ENCODE measurements at places on chromosomes 12 and 14. TPM values are rescaled to one million over a fixed set of nuclear protein-coding genes. Genes with fewer than 3 reads are reported as not detected.

- peak; percentile 92 for DNase-seq
Observed at GRCh38 chr12:25276199-25276937, 25.6 kb upstream of the KRAS start.

GRCh38 chr14:53461858-53462257 lies 308.7 kb upstream of the DDHD1 start:
- no peak for DNase-seq

DNA sequence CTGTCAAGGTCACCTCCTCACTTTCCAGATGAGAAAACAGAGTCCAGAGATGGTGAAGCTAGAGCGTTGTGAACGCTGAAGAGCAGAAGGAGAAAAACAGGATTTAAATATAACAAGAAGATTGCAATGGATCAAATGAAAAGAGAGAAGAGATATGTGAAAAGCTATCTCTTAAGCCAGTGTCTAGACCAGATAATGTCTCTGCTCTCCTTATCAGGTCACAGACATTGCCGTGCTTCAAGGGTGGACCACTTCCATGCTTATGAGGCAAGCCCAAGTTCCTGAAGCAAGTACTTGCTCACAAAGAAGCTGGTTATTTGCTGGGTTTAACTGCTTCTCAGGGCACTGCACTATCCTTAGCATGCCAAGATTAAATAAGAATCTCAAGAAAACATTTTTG lies 31.6 kb upstream of the FRS2 start:
- DNase-seq, result no peak

GRCh38 chr14:90536092-90536491 lies 139.3 kb downstream of the CALM1 start:
- no peak for DNase-seq

GPR162 gene
- 0.16 TPM for total RNA-seq

MFAP5 gene
- 2.3 TPM for total RNA-seq

GRCh38 chr14:68473794-68474193 lies 319.1 kb downstream of the ZFP36L1 start:
- DNase-seq, result no peak

KRT79 gene
- total RNA-seq, result 1.1 TPM

- DNase-seq, result no peak
Observed at GRCh38 chr12:75848431-75848925, 183.1 kb downstream of the PHLDA1 start.

BATF gene
- total RNA-seq, result not detected

GRCh38 chr14:67533754-67534085 lies 630 bp downstream of the PLEKHH1 start:
- DNase-seq, result no peak

DNA sequence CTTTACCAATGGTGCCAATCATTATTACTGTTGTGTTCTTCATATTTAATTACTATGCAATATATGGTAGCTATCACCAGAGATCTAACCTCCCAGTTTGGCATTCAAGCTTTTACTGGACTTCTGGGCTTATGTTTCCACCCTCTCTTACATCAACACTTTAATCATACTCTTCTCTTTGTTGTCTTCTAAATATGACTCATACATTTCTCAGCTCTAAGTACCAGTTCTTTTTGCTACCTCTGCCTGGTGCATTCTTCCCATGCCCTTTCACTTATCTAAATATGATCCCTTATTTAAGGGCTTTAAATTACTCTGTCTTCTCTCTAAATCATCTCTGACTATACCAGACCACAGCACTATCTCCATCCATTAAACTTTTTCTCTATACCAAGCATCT lies 246.1 kb upstream of the CCDC196 start:
- no peak for DNase-seq

GRCh38 chr12:90360300-90360699 lies 594.7 kb downstream of the CCER1 start:
- DNase-seq, result no peak

DNA sequence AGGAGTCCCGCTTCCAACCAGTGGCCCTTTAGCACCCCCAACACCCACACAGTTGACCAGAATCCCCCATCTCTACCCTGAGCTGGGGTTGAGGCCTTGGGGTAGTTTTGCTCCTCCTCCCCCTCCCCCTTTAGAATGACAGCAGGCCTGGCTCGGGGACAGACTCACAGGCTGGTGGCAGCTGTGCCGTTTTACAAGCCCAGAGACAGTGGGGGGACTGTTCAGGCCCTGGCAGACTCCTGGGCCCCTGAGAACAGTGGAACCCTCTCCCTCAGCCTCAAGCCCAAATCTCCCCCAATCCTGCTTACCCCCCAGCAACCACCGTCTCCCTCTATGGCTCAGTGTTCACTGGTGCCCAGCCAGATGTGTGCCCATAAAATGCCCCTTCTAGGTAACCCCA lies 10.1 kb downstream of the TMEM119 start:
- no peak for DNase-seq

GRCh38 chr12:22215467-22216253 lies 118.8 kb downstream of the ST8SIA1 start:
- DNase-seq, result no peak

TPPP2 gene
- total RNA-seq, result not detected

- DNase-seq, result no peak
Observed at GRCh38 chr14:44180975-44181374, 326.1 kb downstream of the FSCB start.

- DNase-seq, result peak; percentile 37
Observed at GRCh38 chr12:75446857-75447256, 33.7 kb upstream of the GLIPR1 start.

DNA sequence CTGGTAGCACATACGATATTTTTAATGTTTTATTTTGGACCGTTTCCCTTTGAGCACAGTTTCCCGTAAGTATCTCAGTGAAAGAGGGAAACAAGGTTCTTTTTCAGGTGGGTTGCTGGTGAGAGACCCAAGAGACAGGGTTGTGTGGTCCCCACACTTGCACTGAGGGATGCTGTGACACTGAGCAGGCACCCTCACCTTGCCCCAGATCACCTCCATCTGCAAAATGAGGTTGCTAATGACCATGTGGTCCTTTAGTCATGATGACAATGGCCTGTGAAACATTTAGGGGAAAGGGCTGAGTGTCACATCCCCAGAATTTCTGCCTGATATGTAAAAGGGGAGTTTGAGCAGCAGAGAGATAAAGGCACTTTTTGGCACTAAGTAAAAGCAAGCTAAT lies 4.3 kb downstream of the CCND2 start:
- DNase-seq, result no peak

KCNC2 gene
- not detected for total RNA-seq

CFAP54 gene
- total RNA-seq, result not detected

MYO1H gene
- total RNA-seq, result not detected

MIPOL1 gene
- 23.7 TPM for total RNA-seq

ENDOU gene
- not detected for total RNA-seq

DNA sequence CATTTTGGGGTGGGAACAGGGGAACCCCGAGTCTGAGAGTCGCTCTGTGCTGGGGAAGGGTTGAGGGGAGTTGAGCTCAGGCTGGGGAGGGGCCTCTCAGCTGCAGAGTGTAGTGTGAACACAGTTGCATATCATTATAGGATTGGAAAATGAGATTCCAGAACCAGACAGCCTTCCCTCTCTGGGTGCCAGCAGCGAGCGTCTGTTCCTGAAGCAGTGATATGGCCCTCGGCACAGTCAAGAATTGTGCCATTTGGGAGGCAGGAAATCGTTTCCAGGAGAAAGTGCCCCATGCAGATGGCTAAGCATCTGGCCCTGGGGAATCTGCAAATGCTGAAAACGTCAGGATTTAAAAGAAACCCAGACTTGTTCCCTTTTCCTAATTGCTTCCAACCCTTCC lies 70.4 kb upstream of the SFSWAP start:
- no peak for DNase-seq

- no peak for DNase-seq
Observed at GRCh38 chr14:96445844-96446710, 54.1 kb downstream of the AK7 start.

NACA gene
- 1,148 TPM for total RNA-seq

- no peak for DNase-seq
Observed at GRCh38 chr12:3973973-3974644, 100.9 kb upstream of the PARP11 start.

- DNase-seq, result no peak
Observed at GRCh38 chr14:94561656-94562010, 391 bp downstream of the SERPINA4 start.

- DNase-seq, result no peak
Observed at GRCh38 chr12:127078577-127079350, 1188.2 kb upstream of the TMEM132C start.

TTC9 gene
- total RNA-seq, result 0.38 TPM

DNA sequence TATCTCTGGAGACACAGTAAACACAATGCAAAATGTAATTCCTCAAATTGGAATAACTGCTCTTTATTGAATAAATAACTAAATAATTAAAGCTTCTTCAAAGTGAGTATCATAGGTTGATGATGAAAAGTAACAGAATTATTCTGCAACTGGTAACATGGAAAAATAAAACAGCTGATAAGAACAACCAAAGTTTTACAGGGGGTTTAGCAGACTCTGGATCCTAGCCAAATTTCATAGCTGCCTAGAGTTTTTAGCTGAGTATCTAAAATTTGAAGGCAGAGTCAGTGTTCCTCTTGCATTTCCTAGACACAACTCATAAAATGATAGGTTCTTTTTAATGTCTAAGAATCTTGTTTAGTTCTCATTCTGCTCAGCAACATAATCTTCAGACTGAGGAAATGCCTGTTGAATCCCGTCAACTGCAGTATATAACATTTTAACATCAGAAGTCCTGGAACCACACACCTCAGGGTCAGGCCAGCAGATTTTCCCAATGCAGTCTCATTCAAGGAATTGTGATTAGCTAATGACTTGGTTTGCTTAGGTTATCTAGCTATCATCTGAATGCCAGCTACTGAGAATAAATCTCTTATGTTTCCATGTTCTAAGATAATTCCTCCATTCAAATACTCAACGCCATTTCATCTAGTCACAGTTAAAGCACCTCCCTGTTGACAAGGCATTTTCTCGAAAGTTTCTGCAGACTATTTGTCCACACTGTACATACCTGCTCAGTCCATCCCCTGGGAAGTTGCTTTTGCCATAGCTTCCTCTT lies 411.6 kb downstream of the BCAT1 start:
- DNase-seq, result no peak

SLC35F4 gene
- not detected for total RNA-seq

DNA sequence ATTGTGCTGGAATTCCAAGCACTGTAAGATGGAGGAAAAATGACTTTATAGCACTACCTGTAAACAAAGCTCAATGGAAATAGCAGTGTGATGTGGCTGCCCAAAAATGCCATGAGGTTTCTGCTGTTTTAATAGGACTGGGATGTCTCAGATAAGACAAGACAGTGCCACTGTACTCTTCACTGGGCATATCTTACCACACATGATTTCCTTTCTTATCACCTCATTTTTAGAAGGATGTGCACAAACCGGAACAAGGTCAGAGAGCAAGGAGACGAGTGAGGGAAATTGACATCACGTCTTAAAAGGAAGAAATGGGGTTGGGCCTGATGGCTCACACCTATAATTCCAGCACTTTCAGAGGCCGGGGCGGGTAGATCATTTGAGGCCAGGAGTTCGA lies 38.4 kb upstream of the FGD4 start:
- DNase-seq, result no peak

DNA sequence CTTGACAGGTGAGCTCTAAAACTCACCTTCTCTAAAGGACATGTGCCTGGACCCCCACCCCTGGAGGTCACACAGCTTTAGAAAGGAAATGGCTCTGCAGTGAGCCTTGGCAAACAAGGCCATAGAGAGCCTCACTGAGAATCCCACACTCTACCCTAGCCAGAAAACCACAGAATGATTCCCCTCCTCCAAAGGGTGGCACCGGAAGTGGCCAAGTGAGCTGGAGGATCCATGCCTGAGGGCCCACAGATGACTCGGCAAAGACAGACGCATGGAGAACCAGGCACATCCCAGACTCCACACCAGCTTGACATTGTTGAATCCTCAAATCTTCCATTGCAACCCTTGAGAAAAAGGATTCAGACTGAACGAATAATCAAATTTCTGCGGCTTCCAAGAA lies 54.2 kb upstream of the PTHLH start:
- DNase-seq, result peak; percentile 56

EXOC3L4 gene
- not detected for total RNA-seq

DNA sequence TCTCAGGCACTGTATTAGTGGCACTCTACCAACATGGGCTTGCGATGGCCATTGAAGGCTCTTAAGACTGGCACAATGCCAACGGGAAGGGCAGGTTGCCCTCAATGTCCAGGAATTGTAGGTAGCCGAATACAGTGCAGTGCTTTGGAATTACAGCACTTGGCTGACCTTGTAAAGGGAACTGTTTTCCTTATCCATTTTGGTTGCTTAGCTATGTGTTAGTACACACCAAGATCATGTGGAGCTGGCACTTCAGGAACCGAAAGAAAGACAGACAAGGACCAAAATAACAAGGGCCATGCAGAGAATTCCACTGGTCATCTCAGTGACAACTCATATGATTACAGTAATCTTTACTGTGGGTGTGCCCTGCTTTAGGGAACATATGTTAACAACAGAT lies 72.7 kb downstream of the DYRK2 start:
- DNase-seq, result no peak

DNA sequence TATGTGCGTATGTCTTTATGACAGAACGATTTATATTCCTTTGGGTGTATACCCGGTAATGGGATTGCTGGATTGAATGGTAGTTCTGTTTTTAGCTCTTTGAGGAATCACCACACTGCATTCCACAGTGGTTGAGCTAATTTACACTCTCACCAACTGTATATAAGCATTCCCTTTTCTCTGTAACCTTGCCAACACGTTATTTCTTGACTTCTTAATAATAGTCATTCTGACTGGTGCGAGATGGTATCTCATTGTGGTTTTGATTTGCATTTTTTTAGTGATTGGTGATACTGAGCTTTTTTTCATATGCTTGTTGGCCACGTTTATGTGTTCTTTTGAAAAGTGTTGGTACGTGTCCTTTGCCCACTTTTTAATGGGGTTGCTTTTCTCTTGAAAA lies 49.7 kb downstream of the FRS2 start:
- DNase-seq, result no peak

GRCh38 chr14:88790501-88791251 lies 2.1 kb downstream of the EML5 start:
- DNase-seq, result no peak

GRCh38 chr12:13220838-13221237 lies 24.3 kb downstream of the EMP1 start:
- DNase-seq, result no peak

GRCh38 chr12:5715021-5715420 lies 230.0 kb downstream of the ANO2 start:
- no peak for DNase-seq

PMEL gene
- not detected for total RNA-seq

All from SJSA1 (cell line).